Activated naive CD4-positive, alpha-beta T cell treated with anti-CD3 and anti-CD28 coated beads, Interleukin-2, amount 10 ng/mL, durations not matched to agents 7 days and 5 days (primary cell): ENCODE measurements at places on chromosomes 7 and 10.

DNA sequence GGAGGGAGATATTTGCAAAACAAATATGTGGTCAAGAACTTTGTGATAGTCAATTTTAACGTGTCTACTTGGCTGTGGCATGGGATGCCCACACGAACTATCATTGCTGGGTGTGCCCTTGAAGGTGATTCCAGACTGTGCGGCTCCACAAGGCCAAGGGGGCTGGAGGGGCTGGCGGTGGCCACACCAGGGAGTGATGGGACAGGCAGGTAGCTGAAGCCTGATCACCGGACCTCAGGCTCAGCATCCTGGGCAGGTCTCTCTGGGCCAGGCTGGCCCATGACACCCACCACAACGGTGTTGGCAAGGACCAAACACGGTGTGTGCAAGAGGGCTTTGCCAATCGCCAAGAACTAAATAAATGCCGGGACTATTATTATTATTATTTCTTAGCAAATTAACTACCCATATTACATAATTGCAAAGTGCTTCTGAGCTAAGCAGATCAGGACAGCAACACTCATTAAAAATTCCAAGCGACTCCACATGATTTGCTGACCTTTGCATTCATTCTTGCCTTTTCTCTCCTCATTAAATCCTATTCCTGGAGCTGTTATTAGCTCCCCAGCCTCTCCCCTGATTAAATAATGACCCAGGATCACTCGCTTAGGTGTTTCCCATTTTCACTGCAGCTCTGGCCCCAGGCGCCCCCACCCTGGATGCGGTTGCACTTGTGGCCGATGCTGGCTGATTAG, 35.4 kb upstream of the PPP2R2D start:
- no peak overlapping the region for H3K27ac ChIP-seq
- H3K4me3 ChIP-seq, result no peak overlapping the region
- H3K4me1 ChIP-seq, result no peaks in the 10 kb centered on the region
- no peaks in the 10 kb centered on the region for H3K36me3 ChIP-seq

DNA sequence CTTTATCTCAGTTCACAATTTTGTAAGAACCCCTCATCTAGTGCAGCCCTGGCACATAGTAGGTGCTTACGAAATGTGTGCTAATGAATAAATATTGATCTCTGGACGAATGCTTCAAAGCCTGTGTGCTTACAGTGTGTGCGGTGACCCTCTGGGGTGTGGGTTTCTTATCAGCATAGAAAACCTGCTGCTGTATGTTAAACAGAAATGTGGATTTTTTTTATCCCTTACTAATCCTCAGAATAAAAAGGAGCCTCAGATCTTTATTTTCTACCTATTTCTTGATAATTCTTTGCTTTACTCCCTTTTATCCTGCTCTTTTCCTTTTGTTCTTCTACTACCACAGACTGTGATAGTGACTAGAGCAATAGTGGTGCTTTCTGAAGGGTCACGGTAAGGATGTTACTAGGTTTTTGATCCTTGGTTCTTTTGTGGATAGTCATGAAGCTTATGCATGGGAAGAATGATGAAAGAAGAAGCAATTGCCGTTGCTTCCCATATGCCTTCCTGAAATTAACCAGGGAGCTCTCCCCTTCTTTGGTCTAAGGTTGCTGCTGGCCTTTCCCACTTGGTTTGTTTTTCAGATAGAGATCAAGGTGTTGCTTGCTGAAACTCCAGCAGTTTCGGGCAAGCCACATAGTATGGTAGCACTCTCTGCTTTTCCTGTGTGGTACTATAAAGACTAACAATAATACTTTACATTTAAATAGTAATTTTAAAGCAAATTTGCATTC, 44.7 kb downstream of the SPAG6 start:
- no peak for DNase-seq
- H3K27me3 ChIP-seq, result peaks cover 7% of the 10 kb centered on the region
- no peaks in the 10 kb centered on the region for H3K36me3 ChIP-seq
- H3K27ac ChIP-seq, result no peak overlapping the region

DNA sequence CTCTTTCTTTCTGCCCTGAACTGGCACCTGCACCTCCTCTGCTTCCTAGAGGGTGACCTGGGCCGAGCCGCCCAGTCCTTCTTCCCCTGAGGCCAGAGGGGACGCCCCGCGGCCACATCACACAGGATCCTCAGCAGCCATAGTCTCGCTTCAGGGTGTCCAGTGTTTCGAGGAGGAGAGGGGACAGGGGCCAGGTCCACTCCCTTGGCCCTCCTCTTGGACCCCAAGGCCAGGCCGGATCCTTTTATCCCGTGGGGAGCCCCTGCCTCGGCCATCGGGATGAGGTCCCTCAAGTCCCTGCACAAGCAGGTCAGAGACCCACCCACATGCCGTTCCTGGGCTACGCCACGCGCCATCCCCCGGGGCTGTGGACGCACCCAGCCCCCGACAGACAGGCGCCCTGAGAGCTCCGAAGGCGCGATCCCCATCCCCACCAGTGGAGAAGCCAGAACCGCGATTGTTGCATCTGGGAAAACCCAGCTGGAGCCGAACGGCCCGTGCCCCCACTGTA, 3.6 kb downstream of the BHLHA15 start:
- H3K36me3 ChIP-seq, result peaks cover 20% of the 10 kb centered on the region
- H3K27me3 ChIP-seq, result peaks cover 9% of the 10 kb centered on the region
- H3K27ac ChIP-seq, result no peak overlapping the region
- DNase-seq, result no peak

DNA sequence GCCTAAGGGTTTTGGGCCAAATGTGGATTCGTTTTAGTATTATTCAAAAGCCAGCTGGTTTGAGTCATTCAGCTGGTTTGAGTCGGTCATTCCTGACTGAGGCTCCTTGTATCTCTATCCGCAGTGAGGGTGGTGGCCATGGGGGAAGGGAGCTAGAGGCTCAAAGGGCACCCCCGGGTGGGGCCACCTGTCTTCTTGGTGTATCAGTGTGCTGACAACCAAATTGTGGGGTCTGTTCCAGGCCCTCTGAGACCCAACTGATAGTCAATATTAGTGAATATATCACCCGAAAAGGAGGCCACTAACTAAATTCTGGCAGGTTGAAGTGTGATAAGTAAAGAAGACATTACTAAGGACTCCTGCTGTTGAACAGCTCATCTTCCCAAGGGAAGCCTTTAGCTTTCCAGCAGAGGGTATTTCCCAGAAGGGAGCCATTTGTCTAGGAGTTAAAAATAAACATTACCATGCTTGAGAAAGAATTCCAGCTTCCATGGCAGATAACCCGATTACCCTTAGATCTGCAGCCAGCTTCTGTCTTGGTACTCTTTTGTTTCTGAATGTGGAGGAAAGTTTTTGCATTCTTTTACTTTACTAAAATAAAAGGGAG, 29.9 kb upstream of the DDX50 start:
- H3K4me3 ChIP-seq, result no peak overlapping the region
- no peaks in the 10 kb centered on the region for H3K36me3 ChIP-seq
- DNase-seq, result no peak
- peaks cover 9% of the 10 kb centered on the region for H3K4me1 ChIP-seq

DNA sequence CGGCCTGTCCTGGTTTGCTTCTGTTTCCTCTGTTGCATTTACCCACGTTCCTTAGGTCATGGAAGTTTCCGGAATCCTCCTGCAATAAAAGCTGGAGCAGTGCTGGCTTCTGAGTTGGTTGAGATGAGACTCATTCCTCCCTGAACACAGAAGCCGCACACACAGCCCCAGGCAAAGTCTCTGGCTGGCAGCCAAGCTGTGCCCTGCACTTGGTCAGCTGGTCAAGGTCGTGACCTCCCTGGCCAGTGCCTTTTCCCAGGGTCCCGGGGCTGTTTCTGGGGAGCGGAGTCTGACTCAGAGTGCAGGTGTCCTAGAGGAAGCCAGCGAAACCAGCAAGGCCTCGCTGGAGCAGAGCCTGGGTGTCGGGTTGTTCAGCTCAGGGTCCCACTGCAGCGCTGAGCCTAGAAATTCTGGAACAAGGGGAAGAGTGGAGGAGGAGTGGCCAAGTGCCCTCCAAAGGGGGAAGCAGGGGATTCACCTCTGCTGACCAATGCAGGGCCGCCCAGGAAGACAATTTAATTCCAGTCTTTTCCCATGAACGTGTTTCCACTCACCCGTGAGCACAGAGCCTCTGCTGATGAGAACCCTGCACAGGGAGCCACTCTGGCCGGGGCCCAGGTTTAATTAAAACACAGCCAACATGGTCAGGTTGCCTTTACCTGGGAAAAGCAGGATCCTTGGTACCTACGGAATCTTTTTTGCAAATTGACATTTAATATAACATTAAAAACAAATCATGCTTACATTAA, 245.5 kb upstream of the PPP2R2D start:
- no peak for DNase-seq
- no peaks in the 10 kb centered on the region for H3K4me1 ChIP-seq
- no peak overlapping the region for H3K4me3 ChIP-seq
- no peaks in the 10 kb centered on the region for H3K36me3 ChIP-seq
- peaks cover 14% of the 10 kb centered on the region for H3K27me3 ChIP-seq
- no peak overlapping the region for H3K27ac ChIP-seq
